Renal cortical epithelial cell (primary cell): ENCODE measurements at places on chromosomes 13 and 19.

DNA sequence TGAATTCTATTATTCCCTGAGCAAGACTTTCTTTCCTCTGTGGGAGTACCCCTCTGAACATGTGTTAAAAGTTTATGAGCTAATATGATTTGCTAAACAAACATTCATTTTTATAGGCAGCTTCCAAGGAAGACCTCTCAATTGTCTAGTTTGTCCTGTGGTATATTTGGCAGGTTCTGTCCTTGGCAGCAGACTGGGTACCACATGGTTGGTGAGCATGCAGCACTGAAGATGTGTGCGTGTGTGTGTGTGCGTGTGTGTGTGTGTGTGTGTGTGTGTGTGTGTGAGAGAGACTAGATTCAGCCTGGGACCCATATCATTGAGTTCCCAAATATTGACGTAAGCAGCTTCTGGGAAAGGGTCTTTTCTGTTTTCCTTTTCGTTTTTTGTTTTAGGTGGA is 24.0 kb downstream of the FGF9 start:
- no peak for DNase-seq

DNA sequence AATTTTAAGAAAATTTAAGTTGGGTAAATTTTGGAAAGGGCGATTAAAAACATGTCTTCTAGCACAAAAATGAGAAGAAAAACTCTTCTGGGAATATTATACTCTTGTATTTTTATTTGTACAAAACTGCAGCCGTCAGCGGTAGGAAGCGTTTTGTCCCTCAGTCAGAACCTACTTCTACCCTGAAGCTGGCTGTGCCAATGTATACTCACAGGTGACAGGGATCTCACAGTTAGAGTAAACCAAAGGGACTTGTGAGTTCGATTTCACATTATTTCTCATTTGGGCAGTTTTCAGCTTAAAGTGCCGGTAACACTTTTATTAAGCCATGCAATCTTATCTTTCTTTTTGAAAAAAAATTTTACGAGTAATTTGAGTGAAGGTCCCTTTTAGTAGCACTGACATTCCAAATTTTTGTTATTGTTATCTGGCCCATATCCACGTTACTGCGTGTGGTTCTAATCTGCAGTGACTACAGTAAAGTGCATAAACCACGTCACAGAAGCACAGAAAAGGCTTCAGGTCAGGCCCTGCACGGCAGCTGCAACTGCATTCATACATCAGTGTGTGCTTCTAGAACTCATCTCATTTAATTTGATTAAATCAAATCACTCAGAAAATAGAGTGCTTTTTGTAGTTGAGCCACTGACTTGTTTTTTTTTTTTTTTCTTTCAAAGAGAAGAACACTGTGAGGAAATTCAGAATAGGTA is 387.3 kb downstream of the LIG4 start:
- DNase-seq = no peak

GRCh38 chr13:28534210-28534609 is 39.3 kb upstream of the FLT1 start:
- DNase-seq = no peak

DNA sequence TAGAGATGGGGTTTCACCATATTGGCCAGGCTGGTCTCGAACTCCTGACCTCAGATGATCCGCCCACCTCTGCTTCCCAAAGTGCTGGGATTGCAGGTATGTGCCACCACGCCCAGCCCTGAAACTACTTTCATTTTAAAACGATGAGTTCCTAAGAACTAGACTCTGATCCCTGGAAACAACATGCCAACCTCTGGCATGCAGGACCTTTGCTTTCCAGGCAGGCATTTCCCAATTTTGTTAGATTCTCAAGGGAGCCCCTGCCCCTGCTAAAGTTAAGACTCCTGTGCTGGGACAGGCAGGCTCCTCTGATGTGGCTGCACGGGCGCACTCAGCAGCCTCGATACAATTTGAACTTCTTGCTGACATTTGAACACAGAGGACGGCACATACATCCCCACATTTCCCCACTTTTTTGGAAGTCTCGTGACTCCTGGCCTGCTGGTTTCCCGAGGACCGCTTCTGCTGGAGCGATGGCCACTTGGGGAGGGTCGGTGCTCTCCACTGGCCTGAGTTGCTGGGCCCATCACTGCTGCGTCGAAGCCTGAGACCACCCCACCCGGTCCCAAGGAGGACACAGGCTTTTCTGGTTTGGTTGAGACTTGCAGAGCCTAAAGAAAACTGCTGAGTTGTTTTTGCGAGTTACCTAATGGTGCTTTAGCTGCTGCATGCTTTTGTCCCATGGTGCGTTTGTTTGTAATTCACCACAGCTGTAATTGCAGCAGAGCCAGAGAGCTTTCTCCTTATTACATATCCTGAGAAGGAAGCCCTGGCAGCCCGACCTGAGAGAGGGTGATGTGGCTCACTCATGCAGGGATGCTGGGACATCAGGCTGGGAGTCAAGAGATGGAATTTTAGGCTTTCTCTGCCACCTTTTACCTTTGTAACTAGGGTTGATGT is 8.2 kb downstream of the ATP11A start:
- no peak for DNase-seq

- no peak for DNase-seq
Observed at GRCh38 chr13:83992566-83993358, 110.5 kb upstream of the SLITRK1 start.

GRCh38 chr13:40651866-40652587 is 14.4 kb downstream of the FOXO1 start:
- DNase-seq = no peak

DNA sequence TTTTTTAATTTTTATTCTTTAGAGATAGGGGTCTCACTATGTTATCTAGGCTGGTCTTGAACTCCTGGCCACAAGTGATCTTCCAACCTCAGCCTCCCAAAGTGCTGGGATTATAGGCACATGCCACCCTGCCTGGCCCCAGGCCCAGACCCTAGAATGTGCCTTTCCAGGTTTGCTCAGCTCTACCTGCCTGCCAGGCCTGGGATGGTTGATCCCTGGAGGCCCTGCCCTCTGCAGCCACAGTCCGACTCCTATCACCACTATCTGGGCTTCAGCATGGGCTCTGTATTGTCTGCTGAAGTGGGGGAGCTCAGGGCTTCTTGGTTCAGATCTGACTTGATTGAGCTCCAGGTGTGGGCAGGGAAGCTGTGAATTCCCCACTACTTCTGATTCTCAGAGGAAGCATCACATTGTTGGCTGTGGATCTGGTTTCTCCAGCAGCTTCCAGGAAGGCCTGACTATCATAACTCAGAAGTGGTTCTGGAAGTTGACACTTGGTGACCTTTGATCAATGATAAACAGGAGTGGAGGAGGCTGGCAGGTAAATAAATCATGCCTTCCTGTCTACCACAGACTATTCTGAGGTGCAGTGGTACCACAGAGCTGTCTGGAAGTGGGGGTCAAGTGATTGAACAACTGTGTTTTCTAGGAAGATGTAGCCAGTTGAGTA is 71.9 kb downstream of the OLFM4 start:
- no peak for DNase-seq

DNA sequence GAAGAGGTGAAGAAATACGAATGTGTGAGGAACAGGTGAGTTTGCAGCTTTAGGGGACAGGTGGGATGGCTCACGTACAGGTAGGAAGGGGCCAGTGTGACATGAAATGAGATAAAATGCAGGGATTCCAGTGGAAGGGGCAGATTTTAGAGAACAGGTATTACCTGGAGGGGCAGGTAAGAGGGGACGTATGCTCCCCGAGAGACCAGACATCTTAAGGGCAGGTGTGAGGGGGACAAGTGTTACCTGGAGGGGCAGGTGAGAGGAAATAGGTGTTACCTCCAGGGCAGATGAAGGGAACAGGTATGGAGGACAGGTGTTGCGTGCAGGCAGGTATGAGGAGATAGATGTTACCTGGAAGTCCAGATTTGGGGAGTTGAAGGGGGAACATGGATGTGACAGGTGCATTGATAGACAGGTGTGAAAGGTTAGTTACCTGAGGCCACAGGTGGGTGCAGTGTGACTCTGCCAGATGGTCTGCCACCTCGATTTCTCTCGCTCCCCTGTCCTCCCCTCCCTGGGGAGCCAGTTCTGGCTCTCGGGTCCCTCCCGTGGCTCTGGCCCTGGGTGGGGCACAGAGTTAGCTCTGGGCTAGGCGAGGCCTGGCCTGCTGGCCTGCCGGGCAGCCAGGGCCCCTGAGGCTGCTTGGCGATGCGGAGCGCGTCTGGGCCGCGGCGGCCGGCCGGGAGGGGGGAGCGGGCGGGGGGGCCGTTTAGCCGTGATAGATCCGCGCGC is 2.1 kb downstream of the ERFL start:
- no peak for DNase-seq

DNA sequence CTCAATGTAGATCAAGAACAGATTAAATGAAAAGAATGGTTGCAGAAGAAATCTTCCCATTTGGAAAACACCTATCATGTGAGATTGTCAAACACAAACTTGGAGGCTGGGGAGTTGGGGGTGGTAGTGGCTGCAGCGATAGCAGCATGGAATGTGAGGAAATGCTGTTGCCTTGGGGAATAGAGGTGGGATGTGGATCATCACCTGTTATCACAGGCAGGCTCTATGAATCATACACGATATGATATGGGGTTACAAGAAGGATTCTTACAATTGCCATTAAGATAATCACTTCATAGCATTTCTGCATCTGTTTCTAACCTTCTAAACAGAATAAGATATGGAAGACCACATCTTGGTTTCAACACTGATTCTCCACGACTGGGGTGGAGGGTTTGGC is 88.7 kb downstream of the RNASEH2B start:
- DNase-seq = no peak

- no peak for DNase-seq
Observed at GRCh38 chr13:30810801-30811200, 75.5 kb downstream of the ALOX5AP start.

GRCh38 chr19:36973844-36974195 is 57.7 kb downstream of the ZNF568 start:
- DNase-seq = no peak

GRCh38 chr13:80374444-80374843 is 33.5 kb upstream of the SPRY2 start:
- no peak for DNase-seq

- DNase-seq = no peak
Observed at GRCh38 chr13:53079691-53080090, 51.1 kb downstream of the OLFM4 start.
